ENCODE measurements at places on chromosomes 7 and 10.

- no peak for DNase-seq
Measured at GRCh38 chr10:16016688-16017087, 156.4 kb upstream of the MINDY3 start.

DNA sequence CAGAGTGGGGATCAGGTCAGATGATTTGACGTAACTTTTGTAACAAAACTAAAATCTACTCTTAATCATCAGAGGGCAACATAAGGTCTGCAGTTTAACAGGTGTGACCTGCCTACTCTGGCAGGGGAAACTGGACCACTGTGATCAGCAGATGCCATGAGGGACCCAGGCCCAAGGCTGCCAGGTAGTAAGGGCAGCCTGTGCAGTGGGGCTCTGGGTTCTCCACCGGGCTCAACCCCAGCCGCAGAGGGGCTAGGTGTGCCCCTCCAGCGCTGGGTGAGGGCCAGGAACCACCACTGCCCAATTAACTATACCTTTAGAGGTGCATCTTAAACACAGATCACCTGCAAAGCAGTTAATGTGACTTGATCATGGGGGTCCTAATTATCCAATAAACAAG, 17.6 kb downstream of the AKR1B1 start:
- no peak for DNase-seq

- no peak for DNase-seq
Measured at GRCh38 chr10:43707770-43708169, 59.1 kb upstream of the ZNF32 start.

DNA sequence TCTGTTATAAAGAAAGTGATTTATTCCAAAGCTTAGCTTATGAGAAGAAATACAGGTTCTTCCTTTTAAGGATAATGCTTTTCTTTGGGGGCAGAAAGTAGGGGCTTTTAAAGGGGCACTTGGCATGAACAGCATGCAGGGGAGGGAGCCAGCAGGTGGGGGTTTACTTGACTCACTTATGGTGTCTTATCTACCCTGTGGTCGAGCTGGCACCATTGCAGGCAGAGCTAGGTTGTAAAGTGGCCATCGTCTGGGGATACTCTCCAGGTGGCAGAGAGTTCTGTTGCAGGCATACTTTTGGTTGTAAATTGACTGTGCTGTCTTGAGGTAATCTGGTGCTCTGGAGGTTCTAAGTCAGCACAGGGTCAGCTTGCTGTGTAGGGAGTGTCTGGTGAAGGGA, 26.3 kb upstream of the IFRD1 start:
- no peak for DNase-seq

DNA sequence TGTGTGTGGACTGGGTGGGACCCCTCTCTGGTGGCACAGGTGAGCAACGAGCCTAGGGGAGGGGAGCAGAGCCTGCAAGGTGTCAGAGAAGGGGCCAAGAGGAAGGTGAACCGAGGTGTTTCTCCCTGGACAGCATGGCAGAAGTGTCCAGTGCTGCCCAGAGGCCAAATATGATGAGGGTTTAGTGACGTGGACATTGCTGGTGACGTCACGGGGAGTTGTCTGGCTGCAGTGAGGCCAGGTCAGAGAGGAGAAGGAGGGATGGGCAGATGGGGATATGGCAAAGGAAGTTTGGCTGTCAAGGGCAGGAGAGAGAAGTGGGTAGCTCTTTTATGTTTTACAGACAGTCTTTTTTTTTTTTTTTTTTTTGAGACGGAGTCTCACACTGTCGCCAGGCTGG, 2.6 kb upstream of the ZNF853 start:
- no peak for DNase-seq

GRCh38 chr10:75145590-75145989, 34.1 kb downstream of the SAMD8 start:
- no peak for DNase-seq

DNA sequence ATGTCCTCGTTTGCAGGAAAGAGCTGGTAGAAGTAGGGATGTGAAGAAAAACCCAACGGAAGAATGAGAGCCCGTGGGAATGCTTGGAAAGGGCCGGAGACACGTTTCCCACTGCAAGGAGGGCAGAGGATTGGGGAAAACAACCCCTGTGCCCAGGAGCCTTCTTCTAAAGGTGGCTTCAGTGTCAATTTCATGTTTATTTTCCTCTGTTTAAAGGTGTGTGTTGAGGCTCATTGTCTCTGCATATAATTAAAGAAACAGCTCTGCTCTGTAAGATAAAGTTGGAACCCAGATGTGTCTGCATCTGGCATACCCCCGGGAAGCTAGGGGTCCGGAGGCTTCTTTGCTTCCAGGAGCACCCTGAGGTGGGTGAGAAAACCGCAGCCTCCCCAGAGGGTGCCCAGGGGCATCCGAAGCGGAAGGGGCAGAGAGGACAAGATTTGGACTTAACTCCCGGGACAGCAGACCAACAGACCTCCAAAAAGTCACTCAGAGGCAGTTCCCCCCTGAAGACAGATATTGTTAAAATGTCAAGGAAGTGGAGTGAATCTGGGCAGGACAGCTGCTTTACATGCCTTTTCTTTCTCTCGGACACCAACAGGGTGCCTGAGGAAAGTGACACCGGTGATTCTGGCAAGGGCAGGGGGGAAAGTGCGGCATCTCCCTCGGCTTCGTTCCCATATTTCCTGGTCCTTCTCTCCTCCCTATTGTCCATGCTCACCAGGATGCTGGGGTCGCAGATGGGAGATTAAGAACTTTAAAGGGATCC, 8.6 kb upstream of the GATA3 start:
- no peak for DNase-seq

DNA sequence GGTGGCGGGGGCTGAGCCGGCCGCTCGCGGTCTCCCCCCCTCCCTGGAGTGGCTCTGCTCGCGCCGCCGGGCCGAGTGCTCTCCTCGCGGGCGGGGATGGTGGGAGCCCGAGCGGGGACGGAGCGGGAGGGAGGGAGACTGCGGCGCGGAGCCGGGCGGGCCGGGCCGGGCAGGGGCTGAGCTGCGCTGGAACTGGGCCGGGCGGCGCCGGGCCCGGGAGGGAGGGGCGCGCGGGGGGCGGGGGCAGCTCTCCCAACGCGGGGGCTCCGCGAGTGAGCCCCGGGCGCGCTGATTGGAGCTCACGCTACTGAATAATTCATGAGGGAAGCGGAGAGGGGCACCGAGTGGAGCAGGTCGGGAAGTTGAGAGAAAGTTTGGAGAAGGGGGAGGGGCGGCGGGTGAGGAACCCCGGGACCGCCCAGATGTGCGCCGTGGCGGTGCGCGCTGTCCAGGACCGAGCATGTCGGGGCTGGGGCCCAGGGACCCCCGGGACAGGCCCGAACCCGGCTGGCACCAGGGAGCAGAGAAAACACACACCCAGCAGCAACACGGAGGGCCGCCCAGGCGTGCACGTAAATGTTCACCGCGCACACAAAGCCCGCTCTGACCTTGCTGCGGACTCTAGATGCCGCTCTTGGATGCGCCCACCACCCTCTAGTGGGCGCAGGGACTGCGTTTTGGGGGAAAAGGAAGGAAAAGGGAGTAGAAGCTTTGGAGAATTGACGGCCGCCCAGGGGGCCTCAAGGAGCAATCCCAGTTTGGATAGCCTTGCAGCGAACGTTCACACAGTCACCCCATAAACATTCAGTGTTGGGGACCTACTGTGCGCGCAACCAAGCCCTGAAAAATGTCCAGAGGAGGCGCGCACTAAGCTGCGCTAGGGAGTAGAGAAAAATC, at the start of gene EPHB4:
Gene EPHB4, minus strand, starts transcription at position 194 of the 897 bp plus-strand sequence. CDS start 493 bp downstream, outside the sequence.
- no peak for DNase-seq

DNA sequence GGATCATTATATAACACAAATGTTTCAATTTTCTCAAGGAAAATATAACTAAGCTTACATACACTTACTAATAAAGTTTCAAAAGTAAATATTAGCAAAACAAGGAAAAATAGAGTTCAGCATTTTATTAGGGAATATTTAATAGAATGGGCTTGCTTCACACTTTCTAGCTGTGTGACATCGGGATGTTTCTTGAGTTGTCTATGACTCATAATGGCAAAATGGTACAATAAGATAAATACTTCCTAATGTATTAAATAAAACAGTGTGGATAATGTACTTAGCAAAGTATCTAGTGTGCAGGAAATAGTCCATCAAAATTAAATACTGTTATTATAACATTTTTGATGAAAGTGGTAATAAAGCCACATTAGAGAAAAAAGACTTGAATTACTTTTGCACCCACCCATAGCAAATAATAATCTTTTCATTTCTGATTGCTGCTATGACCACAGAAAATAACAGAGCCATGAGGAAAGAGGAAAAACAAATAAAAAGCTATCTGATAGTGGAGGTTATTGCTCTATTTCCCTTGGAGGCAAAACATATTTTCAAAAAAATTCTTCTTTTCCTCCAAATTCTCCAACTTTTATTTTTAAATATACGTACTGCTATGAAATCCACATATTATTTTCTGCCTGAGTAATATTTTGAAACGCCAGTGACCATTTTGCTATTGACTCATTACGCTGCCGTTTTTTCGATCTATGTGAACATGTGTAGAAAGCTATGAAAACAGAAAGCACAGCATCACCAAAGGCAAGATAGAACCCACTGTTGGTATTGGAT, 272.9 kb upstream of the KLF6 start:
- no peak for DNase-seq

DNA sequence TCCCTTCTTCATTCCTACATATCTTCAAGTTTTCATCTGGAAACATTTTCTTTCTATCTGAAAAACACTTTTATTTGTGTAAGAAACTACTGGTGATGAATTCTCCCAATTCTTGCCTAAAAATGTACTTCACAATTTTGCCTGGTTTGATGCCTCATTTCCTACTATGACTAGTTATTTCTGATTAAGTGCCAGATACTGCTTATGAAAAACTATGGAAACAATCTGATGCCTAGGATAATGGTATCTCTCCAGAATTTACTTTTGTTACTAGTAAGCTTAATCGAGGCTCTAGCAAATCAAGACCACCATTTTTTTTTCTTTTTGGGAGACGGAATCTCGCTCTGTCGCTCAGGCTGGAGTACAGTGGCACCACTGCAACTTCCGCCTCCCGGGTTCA, 31.3 kb downstream of the CACUL1 start:
- no peak for DNase-seq

DNA sequence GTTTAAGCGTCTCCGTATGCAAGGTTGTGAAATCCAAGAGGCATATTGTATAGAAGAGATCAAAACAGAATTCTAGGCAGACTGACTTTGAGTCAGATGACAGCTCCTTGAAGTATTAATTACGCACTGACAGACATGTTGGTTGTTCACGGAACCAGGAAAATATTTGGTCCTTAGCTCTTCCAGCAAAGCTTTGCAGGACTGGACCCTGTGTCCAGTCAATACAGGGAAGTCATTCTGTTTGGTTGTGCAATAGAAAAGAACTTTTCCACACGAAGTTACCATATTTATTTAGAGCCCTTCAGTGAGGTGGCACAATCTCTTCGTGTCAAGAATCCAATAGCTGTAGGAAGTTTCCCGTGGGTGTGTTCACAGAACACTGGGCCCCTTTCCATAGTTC, 205.3 kb downstream of the ARHGAP21 start:
- no peak for DNase-seq

DNA sequence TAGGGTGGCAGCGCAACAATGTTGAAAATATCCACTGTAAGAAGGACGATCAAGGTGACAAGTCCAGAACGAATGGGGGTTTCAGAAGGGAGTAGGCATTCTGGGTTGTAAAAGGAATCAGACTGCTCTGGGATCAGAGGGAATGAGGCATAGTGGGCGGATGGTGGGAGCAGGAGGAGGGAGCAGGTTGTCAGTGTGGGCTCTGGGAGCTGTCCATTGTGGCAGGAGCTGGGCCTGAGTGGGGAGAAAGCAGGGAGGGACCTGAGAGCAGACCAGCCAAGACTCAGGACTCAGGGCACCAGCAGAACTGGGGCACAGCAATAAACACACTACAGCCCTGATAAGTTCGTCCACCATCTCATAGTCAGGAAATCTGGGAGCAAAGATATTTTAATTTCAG, 292.6 kb upstream of the MKI67 start:
- DNase-seq, result no peak

DNA sequence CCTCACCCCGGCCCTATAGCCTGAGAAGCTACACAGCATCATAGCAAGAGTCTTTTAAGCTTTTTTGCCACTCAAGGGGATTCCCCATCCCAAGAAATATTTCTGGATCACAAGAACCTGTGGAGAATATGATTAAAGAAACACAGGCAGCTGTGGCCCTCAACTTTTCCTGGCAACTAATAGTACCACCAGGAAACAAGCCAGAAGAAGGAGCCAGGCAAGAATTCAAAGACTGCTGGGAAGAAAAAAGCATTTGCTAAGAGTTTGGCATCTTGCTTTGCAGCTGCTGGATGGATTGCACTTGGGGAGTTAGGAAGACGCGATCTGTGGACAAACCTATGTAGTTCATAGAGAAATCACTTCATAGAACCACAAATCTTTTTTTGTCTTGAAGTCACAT, 437.8 kb downstream of the PLXDC2 start:
- DNase-seq, result no peak

GRCh38 chr7:71753956-71754664, 622.2 kb downstream of the GALNT17 start:
- no peak for DNase-seq

DNA sequence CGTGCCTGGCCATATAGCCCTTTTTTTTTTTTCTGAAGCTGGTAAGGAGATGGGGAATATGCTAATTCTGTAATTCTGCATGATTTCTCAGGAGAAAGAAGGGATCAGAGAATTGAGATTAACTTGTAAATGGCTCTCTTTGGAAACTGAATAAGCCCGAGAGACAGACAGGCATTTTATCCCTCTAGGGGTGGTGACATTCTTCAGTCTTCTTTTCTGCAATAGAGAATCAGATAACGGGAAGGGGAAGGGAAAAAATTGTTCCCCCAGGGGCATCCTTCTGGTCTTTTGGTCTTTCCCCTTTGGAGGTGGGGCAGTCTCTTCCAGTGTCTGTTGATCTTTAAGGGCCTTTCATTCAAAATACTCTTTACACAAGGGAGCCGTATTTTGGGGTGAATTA, 34.2 kb downstream of the HK1 start:
- DNase-seq, result no peak

GRCh38 chr10:24205821-24206220, 3.1 kb upstream of the KIAA1217 start:
- DNase-seq, result no peak

DNA sequence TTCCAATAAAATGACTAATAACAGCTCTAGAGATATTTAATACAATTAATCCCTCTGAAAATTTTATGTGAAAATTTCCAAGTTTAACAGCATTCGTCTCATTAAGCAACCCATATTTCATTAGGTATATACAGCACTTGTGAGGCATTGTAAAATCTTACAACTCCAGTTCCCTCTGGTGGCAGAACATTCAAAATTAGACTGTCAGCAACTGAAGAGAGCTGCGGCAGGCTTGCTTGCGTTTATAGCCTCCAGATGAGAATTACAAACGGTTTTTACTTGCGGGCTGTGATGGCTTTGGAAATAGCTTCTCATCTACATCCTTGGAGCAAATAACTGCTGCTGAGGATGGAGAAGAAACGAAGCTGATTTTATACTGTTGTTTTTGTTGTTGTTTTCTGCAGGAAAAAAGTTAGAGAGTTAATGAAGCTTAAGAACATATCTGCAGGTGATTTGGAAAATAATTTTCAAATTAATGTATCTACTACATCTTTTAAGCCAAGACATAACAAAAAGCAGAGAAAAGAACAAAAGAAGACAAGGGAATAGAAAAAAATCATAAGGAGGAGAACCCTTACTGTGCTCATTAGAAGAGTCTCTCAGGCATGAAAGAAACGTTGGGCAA, 171.3 kb downstream of the MAGI2 start:
- no peak for DNase-seq

- DNase-seq, result no peak
Measured at GRCh38 chr7:149285603-149286002, 23.6 kb downstream of the ZNF783 start.

GRCh38 chr10:131641231-131641630, 259.6 kb upstream of the PPP2R2D start:
- no peak for DNase-seq
